SK-MEL-5 (cell line): ENCODE measurements at places on chromosomes 3 and 15. TPM values are rescaled to one million over a fixed set of nuclear protein-coding genes. Genes with fewer than 3 reads are reported as not detected.

UBL7 gene
- 87.2 and 88.9 TPM in 2 replicates for total RNA-seq

DNA sequence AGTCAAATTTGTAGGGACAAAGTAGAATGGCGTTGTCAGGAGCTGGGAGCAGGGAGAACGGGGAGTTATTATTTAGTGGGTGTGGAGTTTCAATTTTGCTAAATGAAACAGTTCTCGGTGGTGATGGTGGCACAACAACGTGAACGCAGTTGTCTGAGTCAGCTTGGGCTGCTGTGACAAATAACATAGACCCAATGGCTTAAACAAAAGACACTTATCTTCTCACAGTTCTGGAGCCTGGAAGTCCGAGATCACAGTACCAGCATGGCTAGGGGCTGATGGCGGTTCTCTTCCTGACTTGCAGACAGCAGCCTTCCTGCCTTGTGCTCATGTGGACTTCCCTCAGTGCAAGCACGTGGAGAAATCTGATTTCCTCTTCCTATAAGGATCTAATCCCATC, 90.2 kb downstream of the CHSY1 start:
- no peak for DNase-seq

GRCh38 chr15:77541421-77542181, 91.1 kb downstream of the LINGO1 start:
- DNase-seq = no peak

- DNase-seq = no peak
Observed at GRCh38 chr3:177069514-177070329, 127.6 kb downstream of the TBL1XR1 start.

GRCh38 chr3:79329154-79329553, 438.6 kb downstream of the ROBO1 start:
- DNase-seq = no peak

DNA sequence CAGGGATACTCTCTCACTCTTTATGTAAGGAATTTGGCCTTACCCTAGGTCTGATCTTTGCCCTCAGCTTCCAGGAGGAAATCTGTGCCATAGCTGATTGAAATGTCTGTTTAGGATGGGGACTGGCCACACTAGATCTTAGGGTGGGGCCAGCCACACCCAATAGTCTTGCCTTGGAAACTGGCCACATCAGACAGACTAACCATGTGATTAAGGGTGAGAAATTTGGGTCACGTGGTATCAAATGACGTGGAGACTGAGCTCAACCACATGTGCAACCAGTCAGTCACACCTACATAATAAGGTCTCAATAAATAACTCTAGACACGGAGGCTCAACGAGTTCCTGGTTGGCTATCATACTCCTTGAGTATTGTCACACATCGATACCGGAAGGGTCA, 113.5 kb downstream of the CNTN3 start:
- DNase-seq = no peak

- no peak for DNase-seq
Observed at GRCh38 chr3:194869482-194870169, 183.9 kb downstream of the FAM43A start.

GRCh38 chr3:149678351-149678950, 20.6 kb upstream of the WWTR1 start:
- no peak for DNase-seq

GRCh38 chr3:31832551-31832950, 148.5 kb downstream of the OSBPL10 start:
- DNase-seq = no peak

DNA sequence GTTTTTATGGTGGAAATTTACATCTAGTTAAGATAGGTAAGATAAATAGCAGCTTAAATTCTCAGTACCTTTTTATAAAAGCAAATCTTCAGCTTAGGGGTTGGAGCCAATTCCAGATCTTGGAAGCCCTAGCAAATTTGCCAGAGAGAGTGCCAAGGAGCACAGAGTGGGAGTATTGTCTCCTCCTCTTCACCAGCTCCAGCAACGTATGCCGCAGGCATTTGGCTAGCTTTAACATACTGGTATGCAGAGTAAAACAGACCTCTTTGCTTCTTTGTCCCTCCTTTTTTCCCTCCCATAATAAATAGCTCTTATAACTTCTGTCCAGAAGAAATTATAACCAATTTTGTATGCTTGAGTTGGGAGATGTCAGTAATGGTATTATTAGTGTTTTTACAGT, 140.4 kb downstream of the DIPK2A start:
- DNase-seq = peak; percentile 58

SPRED1 gene
- 51.0 and 51.3 TPM in 2 replicates for total RNA-seq

DNA sequence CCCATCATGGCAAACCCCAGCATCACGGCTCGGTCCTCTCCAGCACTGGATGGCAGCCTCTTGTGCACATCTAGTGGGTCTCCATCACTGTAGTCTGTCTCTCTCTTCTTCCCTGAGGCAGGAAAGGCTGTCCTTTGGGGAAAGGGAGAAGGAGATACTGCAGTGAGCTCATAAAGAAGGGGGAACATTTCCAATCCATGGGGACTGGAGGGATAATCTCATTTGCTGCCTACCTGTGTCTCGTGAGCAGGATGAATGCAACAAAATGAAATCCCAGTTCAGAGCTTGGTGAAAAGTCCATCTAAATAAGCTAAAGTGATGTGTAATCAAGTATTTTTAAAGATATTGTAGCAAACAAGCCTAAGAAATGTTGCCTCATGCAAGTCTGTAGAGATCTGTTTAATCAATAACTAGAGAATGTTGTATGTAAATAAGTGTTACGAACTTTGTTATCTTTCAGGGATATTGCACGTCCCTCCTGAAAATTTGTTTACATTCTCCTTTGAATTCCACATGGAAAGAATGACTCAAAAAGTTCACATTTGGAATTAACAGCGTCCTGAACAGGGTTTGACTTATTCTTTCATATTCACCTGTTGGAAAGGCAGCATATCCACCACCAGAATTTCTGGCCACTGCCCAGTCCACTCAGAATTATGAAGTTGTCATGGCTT, at the start of gene KCNMB3:
Gene KCNMB3, minus strand, starts transcription at position 312 of the 674 bp plus-strand sequence. Its CDS starts 124 bp downstream, at position 188.
- DNase-seq = no peak

- DNase-seq = no peak
Observed at GRCh38 chr3:134597390-134597970, 53.3 kb downstream of the KY start.

TCTA gene
- 17.7 and 19.8 TPM in 2 replicates for total RNA-seq
